ENCODE measurements at places on chromosomes 7 and 10. TPM values are rescaled to one million over a fixed set of nuclear protein-coding genes. Genes with fewer than 3 reads are reported as not detected.

GRCh38 chr10:49749556-49750491 is 12.3 kb downstream of the OGDHL start:
- DNase-seq: no peak

ACSL5 gene
- total RNA-seq: not detected

SFXN2 gene
- 10.9 TPM for total RNA-seq

CBLL1 gene
- 30.9 TPM for total RNA-seq

DNA sequence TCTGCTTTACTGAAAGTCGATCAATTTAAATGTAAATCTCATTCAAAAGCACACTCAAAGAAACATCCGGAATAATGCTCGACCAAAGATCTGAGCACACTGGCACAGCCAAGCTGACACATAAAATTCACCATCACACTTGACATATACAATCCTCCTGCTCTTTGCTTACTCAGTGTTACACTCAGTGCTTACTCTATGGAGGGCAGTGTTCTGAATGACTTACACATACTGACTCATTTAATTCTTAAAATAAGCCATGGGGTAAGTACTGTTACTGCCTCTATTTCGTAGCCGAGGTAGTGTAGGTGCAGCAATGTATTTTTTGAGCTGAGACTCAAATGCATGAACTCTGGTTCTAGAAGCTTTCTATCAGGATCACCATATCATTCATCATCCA is 421.5 kb upstream of the LRRN3 start:
- DNase-seq: no peak

GRCh38 chr10:48525113-48525512 is 79.8 kb downstream of the ARHGAP22 start:
- DNase-seq: no peak

DNA sequence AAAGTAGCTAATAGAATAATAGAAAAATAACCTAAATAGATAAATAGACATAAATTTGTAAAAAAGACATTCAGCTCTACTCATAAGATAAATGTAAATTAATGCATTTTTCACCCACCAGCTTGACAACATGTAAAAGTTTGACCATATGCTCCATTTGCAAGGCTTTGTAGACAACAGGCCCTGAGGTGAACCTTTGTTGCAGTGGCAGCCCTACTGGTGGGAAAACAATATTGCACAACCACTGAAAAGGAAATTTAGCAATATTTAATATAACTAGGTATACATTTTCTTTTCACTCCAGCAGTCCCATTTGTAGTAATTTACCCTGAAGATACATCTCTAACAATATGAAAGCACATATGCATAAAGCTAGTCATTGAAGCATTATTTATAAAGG is 39.0 kb upstream of the ADRA2A start:
- no peak for DNase-seq

KCNH2 gene
- 1.5 TPM for total RNA-seq

GRCh38 chr10:241966-242643 is 106.8 kb downstream of the ZMYND11 start:
- DNase-seq: no peak

DNA sequence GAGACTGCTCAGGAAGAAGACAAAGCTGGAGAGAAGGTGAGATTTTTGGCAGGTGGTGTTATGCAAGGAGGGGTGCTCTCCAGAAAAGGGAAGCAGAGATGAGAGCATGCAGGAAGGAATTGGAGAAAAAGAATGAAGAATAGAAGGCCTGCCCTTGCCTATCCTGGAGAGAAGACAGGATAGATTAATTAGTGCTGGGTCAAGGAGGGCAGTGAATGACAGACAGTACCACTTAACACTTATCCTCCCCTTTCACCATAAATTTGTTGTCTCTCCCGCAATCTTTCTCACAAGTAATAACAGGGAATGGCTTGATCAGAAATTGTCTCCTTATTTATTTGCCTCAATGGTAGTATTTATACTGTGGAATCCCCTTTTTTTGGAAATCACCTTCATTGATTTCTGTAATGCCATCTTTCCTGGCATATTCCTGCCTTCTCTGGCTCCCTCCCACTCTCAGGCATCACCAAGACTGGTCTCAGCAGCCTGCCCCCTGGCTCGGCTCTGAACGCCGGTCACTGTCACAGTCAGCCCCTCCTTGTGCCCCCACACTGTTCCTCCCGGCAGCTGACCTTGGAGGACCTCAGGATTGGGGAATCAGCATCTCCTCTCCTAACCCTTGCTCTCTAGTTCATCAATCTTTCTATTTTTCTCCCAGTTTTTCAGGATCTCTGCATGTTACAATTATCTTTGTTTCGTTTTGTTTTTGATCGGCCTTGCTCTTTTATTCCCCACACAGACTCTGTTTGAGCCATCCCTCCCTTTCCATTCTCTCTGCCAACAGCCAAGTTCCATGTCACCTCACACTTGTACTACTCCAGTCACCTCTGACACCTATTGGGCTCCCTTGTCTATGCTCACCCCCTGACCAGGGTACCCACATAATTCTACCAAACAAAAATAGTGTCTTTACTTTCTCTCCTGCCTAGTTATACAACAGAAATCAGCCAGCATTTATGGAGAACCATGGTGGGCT is 294.2 kb downstream of the PLXDC2 start:
- no peak for DNase-seq

- no peak for DNase-seq
Observed at GRCh38 chr10:8502573-8502972, 448.1 kb downstream of the GATA3 start.

DNA sequence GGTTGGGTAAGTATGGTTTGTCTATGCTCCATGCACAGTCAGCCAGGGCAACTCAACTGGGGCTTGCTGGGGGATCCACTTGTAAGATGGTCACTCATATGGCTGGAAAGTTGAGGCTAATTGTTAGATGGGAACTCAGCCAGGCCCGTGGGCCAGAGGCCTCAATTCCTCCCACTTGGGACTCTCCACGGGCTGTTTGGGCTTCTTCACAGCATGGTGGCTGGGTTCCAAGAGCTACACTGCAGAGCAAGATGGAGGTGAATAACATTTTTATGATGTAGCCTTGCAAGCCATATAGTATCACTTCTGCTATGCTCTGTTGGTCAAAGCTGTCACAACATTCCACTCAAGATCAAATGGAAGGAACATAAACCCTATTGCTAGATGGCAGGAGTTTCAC is 39.2 kb downstream of the ELMO1 start:
- DNase-seq: no peak

- no peak for DNase-seq
Observed at GRCh38 chr7:16634271-16634738, 11.2 kb downstream of the ANKMY2 start.

DNA sequence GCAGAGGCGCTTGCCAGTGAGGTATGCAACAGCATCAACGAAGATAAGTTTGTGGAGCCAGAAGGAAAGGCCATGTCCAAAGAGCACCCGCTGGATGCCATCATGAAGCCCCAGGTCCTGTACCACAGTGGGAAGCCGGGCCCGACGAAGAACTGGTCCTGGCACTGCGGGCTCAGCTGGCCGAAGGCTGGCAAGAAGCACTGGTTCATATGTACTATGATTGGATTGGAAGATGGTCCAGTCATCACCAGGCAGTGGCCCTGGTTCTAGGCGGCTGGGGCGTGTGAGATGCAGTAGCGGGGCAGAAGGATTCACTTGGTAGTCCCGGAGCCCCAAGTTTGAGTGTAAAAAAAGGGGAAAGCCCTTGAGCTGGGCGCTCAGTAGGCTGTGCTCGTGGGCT is 3.9 kb downstream of the NDST2 start:
- no peak for DNase-seq

- peak; percentile 9 for DNase-seq
Observed at GRCh38 chr10:3564346-3565002, 220.5 kb downstream of the KLF6 start.

DNA sequence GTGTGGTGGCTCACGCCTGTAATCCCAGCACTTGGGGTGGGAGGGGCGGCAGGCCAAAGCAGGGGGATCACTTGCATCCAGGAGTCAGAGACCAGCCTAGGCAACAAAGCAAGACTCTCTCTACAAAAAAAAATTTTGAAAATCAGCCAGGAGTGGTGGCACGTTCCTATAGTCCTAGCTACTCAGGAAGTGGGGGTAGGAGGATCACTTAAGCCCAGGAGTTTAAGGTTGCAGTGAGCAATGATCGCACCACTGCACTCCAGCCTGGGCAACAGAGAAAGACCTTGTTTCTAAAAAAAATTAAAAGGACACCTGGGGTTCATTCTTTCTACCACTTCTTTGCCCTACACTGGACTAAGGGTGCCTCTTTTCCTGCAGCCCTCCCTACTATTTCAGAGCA is 15.1 kb downstream of the WAPL start:
- DNase-seq: no peak

GRCh38 chr7:99221866-99222265 is 14.0 kb upstream of the KPNA7 start:
- no peak for DNase-seq

GRCh38 chr7:41732436-41732785 is 29.5 kb upstream of the INHBA start:
- no peak for DNase-seq

DNA sequence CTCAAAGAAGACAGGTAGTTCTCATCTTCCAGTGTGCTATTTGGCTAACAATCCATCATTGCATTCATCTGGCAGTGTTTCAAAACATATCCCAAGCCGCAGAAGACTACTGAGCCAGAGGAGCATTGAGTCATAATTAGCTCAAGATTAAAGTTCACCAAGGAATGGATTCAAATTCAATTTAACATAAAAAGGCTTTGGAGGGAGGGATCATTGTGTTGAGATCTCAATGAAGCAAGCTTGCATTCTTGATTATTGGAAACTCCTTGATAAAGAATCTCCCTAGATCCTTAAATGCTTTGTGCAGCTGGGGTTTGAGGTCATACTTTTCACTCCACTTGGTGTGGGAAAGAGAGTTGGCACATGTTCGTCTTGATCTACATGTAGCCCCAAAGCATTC is 142.8 kb upstream of the SEMA3A start:
- peak; percentile 56 for DNase-seq

DNA sequence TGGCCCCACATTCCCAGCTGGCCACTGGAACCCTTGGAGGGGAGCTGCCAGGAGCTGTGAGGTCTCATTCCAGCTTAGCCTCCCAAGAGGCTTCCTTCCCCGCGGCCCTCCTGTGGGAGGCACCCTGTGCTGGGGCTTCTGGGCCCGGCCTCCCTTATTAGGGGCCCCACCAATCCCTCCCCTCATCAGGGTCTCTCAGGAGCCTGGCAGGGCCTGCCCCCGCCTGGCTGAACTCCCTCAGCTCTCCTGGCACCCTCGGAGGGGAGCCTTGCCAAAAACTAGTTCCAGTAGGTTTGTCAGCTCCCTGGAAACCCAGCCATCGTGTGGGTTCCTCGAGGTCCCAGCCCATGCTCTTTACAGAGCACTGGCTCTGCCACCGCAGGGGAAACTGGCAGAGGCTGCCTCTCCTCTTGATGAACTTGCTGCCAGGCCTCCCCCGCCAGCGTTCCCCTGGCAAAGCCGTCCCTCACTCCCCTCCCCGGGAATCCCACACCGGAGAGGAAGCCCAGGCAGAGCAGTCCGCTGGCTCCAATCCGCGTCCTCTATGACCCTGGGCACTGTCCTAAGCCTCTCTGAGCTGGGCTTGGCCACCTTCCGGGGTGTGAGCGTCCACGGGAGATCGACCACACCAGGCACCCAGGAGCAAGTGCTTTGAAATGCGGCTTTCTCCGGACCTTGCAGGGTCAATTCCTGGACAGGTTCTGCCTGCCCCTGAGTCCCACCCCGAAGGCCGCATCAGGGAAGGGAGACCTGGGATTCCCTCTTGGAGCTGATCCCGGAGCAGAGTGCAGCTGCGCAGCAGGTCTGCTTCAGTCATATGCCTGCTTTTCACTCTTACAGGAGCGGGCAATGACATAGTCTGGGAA is 139.8 kb downstream of the ARHGAP22 start:
- peak; percentile 27 for DNase-seq

GRCh38 chr10:116417821-116418220 is 9.8 kb upstream of the PNLIPRP3 start:
- DNase-seq: peak; percentile 90

GRCh38 chr10:36358736-36359135 is 716.6 kb upstream of the FZD8 start:
- no peak for DNase-seq

ODAD2 gene
- 1.5 TPM for total RNA-seq

DNA sequence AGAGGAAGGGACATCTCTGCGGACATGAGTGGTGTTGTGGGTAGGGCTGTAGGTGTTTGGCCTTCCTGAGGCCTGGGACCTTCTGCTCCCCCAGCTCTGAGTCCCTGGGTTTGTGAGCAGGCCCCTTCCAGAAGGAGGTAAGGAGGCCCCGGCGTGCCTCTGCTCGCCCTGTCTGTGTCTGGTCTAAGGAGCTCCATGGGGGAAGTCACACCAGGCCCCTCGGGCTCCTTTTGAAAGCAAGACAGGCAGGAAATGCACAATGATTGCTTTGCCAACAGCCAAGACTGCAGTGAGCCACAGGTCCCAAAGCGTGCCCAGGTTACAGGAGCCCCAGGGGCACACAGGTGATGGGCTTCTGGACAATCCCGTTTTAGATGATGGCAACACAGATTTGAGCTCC is 89.5 kb downstream of the FAM53B start:
- peak; percentile 70 for DNase-seq

TRPV5 gene
- not detected for total RNA-seq

CYP3A7 gene
- total RNA-seq: not detected

GRCh38 chr10:44966129-44966815 is 6.7 kb downstream of the RASSF4 start:
- DNase-seq: no peak

DNA sequence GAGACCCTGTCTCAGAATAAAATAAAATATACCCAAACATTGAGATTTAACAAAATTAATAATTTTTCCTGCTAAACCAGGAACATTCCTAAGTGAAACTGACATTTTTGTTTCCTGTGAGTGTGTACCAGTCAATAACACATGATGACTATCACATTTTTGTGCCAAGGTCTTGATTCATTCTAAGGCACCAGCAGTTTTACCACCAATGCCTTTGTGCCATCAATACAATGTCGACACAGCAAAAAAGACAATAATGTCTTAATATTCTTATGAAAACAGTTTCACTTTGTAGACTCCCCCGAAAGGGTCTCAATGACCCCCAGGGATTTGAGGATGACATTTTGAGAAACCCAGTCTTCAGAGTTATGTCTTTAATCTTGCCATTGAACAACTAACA is 7.2 kb upstream of the CADPS2 start:
- DNase-seq: no peak

GRCh38 chr10:11255796-11256444 is 238.2 kb downstream of the CELF2 start:
- no peak for DNase-seq

IFIT1B gene
- total RNA-seq: not detected

PRPS1L1 gene
- not detected for total RNA-seq

- no peak for DNase-seq
Observed at GRCh38 chr10:4011136-4011812, 226.3 kb upstream of the KLF6 start.

DNA sequence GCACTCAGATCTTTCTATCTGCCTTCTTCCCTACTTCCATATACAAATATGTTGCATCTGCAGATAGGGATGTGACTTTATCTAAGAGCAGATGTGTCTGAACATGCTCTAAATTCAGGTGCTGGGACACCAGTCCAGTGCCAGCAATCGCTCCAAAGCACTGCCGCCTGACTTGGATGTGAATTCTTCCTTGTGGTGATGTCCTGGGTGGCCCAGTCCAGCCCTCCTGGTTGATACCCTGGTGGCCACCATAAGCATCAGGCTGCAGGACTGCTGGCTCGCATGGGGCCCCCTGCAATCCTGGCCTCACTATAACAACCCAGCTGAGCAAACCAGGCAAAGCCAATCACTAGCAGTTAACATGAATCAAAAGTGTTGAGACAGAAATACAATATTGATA is 149.2 kb upstream of the PDE1C start:
- no peak for DNase-seq

- DNase-seq: no peak
Observed at GRCh38 chr10:59905731-59906416, 482 bp downstream of the CCDC6 start.
